Nasal cavity respiratory epithelium epithelial cell of viscerocranial mucosa (primary cell): ENCODE measurements at places on chromosomes 1 and 21. TPM values are rescaled to one million over a fixed set of nuclear protein-coding genes. Genes with fewer than 3 reads are reported as not detected.

Gene CYP4B1
- under 0.01 and 9.0 TPM in 2 replicates for total RNA-seq

Gene SLC45A1
- 0.07 TPM in 1 of 2 replicates, not detected in the other for total RNA-seq

Gene PRELP
- not detected in 2 replicates for total RNA-seq

Gene UBE2U
- not detected in 2 replicates for total RNA-seq

Gene AMY1C
- total RNA-seq, result 0.07 TPM in 1 of 2 replicates, not detected in the other

Gene GJA8
- total RNA-seq, result not detected in 2 replicates

Gene RXRG
- total RNA-seq, result not detected in 2 replicates

Gene TEDDM1
- not detected in 2 replicates for total RNA-seq

Gene ST6GALNAC3
- total RNA-seq, result 1.8 and 3.8 TPM in 2 replicates
